Brain microvascular endothelial cell (primary cell): ENCODE measurements at places on chromosomes 4 and X.

DNA sequence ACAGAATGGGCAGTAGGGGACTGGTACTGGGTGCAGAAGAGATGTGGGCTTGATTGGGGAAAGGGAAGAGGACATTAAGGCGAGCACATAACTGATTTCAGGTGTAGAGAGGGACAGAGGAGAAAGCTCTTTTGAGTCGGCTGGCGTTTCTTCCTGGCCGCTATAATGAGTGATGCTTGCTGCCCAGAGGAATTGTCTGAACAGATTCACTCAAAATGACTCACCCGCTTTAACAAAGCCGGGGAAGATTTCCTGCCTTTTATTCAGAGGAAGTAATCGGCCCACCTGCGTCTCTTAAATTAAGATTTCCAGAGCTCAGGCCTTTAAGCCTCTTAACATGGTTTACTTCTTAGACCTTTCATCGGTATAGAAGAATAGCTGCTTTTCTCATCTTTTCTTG lies 102.1 kb upstream of the AP1S2 start:
- peak; percentile 16 for DNase-seq

GRCh38 chr4:37891260-37892159 lies 626 bp downstream of the TBC1D1 start:
- no peak for DNase-seq

DNA sequence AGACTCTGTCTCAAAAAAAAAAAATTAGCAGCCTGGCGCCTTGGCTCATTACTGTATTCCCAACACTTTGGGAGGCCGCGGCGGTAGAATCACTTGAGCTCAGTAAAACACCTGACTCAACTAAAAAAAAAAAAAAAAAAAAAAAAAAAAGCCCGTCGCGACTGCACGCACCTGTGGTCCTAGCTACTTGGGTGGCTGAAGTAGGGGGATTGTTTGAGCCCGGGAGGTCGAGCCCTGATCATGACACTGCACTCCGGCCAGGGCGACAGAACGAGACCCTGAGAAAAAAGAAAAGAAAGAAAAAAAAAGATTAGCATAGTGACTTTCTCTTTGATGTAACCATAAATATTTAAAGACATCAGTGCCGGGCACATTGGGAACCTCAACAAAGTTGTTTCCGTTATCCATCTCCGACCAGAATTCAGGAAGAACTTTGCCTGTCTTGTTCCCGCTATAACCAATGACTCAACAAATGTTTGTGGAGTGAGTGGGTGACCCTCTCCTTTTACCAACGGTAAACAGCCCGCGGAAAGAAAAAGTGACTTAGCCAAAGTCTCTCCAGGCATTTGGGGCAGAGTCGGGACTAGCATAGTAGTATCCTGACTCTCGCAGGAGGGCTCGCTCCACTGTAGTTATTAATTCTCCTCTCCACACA lies 553 bp upstream of the MED28 start:
- peak; percentile 64 for DNase-seq

- DNase-seq: no peak
Observed at GRCh38 chrX:23509256-23509655, 158.0 kb upstream of the PRDX4 start.

DNA sequence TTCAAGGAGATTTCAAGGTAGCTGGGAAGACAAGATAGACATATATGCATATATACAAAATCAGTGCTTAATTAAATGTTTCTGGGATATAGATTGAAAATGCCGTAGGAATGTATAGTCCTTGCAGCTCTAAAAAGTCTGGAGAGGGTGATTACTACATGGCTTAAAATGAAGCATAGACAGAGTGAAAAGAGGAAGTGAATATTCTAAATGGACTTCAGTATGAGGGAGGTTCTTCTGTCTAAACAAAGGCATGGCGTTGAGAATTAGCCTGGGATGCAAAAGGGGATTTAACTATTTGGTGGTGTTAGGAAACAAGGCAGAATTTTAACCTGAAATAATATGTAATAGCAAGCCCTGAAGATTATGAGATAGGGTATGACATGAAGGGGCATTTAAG lies 141.5 kb upstream of the FRMPD4 start:
- DNase-seq: no peak

GRCh38 chrX:71525316-71525715 lies 7.6 kb upstream of the OGT start:
- no peak for DNase-seq
